ENCODE measurements at places on chromosomes 4 and X.

DNA sequence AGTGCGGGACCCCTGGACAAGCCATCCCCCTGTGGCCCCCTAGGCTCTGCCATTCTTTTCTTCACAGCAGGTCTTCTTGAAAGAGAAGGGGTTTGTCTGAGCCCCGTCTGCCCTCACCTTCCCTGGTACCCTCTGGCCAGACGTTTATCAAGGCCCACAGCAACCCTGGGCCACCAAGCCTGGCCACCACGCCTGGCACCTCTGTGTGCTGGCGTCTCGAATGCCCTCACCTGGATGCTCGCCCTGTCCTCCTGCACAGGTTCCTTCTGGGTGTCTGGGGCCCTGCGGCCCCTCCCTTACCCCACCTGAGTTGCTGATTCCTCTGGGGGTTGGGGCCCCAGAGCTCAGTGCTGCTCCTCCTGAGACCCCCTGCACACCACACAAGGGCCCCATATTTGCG lies 25.1 kb downstream of the ADRA2C start:
- DNase-seq: no peak

- peak; percentile 14 for DNase-seq
These were observed 78.1 kb upstream of the PAGE3 start for GRCh38 chrX:55342533-55343501.

GRCh38 chr4:40305328-40306170 lies 29.6 kb upstream of the CHRNA9 start:
- no peak for DNase-seq

- DNase-seq: no peak
These were observed 455.9 kb downstream of the AFF2 start for GRCh38 chrX:148956352-148956751.

DNA sequence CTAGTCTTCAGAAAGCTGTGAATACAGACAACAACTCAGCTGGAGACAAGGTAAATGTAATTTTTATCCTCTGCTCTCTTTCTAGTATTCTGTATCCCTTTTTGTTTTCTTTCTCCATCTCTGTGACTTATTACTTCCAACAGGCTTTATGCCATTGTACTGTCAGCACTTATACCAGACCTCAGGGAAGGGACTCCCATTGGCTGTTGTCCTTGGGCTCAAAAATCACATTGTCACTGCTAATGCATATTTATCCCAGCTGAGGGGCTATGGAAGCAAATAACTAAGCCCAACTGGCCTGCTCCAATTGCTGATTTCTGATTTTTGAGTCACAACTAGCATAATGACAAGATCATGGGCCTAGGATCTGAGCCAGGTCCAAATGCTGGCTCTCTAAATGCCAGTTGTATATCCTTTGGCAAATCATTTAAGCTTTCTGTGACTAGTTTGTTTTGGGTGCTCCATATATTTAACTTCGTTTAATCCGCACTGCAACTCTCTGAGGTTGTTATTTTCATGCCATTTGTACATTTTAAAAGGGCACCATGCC lies 395.1 kb upstream of the GNPDA2 start:
- no peak for DNase-seq

GRCh38 chrX:16124201-16124600 lies 836 bp downstream of the GRPR start:
- DNase-seq: peak; percentile 39

DNA sequence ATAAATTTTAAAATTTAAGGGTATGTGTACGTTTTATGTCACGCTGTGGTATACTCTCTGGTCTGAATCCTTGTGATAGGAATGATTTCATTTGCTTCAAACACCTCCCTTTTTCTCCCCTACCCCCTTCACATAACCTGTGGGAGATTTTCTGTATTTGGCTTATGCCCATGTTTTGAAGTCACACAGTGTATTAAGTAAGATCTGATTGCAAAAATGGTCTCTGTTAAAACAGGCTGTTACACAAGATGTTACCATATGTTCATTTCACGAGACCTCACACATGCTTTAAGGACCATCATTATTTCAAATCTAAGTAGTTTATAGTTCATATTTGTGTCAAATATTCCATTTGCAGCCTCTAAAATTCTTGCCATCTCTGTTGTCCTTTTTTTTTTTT lies 63.5 kb downstream of the TMEM131L start:
- no peak for DNase-seq

- DNase-seq: no peak
These were observed 11.6 kb downstream of the AMELX start for GRCh38 chrX:11304829-11305228.

Data from NCI-H345 (cell line).